ENCODE measurements at places on chromosomes 1 and 21. TPM values are rescaled to one million over a fixed set of nuclear protein-coding genes. Genes with fewer than 3 reads are reported as not detected.
A peak's percentile ranks its signal among the peaks of the same experiment; 100 is the strongest.

- DNase-seq: no peak
These were observed 11.4 kb upstream of the TENT5C start for GRCh38 chr1:117594261-117594990.

DNA sequence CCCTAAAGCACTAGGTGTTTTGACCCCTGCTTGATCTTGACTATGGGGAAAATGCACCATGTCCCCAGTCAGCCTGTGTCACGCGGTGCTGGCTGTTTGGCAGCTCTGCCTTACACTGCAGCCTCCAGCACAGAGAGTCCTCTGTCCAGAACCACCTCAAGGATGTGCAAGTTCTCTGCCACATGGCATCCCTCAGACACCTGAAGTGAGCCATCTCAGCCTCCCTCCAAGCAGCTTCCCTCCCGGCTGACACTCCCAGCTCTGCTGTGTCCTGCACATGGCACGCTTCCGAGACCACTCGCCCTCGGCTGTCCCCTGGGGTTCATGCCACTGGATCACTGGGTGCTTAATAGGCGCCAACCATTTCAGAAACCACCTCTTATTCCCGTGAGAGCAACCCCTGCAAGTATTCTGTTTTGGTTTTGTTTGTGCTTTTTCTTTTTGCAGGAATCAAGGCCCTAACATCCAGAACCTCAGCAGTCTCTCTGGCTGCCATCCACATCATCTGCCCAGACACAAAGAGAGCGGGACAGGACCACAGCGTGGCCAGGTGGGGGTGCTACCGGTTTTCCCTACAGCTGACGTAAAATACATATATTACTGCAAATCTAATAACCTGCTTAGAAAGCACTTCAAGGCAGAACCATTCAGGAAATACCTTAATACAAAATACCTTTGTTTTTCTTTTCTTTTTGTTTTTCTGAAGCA, 45.7 kb downstream of the CAPZB start:
- peak; percentile 51 for DNase-seq

- DNase-seq: no peak
These were observed 182.0 kb upstream of the RUNX1 start for GRCh38 chr21:35231090-35231489.

DNA sequence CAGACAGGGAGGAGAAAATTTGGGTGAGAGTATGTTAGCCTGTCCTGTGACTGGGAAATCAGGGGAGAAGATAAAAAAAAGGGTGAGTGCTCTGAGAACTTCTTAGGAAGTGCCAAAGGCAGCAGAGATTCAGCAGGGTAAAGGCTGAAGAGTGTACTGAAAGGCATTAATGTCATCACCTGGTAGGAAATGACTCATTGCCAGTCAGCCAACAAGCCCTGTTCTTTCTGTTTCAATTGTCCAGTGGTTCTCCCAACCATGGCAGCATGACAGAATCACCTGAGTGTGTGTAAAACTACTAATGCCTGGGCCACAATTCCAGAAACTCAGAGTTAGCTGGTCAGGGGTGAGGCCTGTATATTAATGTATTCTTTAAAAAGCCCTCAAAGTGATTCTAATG, 83.5 kb downstream of the INTS7 start:
- DNase-seq: peak; percentile 59

DNA sequence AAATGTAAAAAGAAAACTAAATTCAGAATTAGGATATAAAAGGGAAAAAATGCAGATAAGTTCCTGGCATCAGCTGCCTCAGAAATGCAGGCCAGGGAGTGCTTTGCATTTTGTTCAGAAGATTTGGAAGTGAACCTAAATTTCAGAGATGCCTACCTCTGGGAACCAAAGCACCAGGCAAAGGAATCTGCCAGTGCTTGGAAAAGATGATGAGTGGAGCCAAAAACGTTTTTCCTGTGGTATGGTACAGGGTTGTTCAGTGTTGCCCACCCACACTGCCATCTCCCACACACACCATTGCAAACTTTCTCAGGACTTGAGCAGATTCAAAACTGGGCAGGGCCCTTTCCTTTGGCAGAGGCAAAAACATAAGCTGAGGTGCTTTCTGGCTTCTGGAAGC, 349.5 kb downstream of the TGFB2 start:
- no peak for DNase-seq

The ATP5PO gene
- total RNA-seq: 91.4 TPM

The PTPN22 gene
- 0.51 TPM for total RNA-seq
